CD4-positive, alpha-beta T cell treated with Interleukin-15 for 4 hours (primary cell): ENCODE measurements at places on chromosomes 1 and 21.
A peak's percentile ranks its signal among the peaks of the same experiment; 100 is the strongest.

DNA sequence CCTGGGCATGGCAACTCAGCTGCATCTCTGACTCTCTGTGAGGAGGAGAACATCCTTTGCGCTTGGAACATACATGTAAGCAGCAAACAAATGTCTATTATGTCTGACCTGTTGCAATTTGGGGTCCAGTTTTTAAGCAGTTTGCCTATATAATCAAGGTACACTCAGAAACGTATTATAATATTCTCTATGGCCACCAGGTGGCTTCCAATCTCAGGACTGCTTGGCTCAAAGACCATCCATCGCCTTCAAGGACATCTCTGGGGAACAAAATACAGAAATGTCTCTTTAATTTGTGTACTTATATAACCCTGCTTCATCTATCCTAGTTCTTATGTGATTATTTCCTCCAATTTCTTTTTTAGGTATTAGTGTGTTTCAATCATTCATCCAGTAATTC, 227.2 kb downstream of the OLFM3 start:
- DNase-seq = no peak

GRCh38 chr1:77983997-77984355, 5.1 kb upstream of the FUBP1 start:
- no peak for DNase-seq

DNA sequence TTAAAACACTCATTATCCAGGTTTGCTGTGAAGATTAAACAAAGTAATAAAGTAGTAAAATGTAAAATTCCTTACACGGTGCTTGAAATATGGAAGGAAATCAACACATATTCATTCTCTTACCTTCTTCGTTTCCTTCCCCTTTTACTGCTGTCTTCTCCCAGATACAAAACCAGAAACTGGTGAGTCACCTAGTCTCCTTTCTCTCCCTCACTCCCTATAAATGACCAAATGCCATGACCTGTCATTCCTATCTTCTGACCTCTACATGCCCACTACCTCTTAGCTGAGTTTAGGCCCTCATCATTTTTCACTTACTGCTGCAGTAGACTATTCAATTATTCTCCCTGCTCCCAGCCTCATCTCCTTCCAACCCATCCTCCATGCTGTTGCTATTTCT, 4.3 kb upstream of the NR1I3 start:
- no peak for DNase-seq

- DNase-seq = peak; percentile 83
These were observed 36.9 kb downstream of the EIF2D start for GRCh38 chr1:206575165-206575893.

DNA sequence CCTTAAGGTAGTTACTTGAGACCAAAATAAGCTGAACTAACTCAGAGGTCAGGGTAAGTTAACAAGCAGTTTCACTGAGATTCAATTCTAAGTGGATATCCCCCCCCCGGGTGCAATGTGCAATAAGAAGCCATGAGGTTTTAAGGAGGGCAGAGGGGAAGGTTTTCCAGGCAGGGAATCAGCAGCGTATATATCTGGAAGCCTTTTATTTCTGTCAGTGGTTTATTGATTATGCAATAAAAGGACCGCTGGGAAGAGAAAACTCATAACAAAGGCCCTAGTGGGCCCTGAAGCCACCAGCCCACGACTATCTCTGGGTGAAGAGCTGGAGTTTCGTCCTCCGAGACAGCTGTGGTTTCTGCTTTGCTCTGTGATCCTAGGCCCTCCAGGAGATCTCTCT, 53.1 kb upstream of the CTPS1 start:
- DNase-seq = no peak
